Neuronal stem cell (in vitro differentiated cells): ENCODE measurements at places on chromosomes 7 and 10.

GRCh38 chr7:103918631-103919271 is 70.7 kb downstream of the RELN start:
- no peak for DNase-seq

- DNase-seq: no peak
Measured at GRCh38 chr7:76283254-76284159, 19.0 kb upstream of the HSPB1 start.

DNA sequence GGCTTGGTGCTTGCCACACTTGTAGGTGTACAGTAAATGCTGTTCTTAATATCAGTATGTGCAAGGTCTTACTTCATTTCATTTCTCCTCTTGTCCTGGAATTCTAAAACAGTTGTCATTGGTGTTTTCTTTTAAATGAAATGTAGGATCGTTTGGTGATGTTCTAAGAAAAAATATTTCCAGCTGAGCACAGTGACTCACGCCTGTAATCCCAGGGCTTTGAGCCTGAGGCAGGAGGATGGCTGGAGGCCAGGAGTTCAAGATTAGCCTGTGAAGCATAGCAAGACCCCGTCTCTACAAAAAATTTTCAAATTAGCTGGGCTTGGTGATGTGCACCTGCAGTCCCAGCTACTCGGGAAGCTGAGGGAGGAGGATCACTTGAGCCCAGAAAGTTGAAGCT is 32.6 kb upstream of the ELN start:
- DNase-seq: no peak

DNA sequence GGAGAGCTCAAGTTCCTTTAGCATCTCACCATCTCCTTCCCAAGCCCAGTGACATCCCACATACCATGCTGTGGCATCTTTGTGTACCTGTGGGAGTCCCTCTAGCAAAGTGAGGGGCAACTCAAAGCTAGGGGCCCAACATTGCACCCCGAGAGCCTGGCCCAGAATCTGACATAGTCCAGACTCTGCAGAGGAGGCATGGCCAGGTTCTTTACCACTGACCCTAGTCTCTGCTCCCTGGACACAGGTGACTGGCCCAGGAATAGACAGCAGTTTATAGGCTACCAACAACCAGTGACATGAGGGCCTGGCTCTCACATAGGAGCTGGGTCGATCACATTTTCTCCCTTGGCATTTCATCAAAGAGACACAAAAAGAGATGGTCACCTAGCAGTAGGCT is 444.0 kb upstream of the ZMIZ1 start:
- DNase-seq: no peak

DNA sequence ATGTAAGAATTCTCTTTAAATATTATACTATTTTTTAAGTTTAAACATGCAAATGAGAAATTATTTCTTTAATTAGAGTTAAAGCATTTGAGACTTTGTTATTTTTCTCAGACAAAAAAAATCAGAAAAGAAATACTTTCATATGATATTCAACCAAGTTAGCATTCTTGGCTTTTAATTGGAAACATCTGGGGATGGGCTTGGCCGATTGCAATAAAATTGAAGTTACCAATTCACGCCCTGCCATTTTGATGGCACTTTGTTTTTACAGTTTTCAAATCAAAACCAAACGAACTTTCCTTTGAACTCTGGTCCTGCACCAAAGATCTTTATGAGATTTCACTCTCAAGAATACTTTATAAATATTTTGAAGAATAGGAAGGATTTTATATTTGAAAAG is 127.7 kb downstream of the ATE1 start:
- no peak for DNase-seq

DNA sequence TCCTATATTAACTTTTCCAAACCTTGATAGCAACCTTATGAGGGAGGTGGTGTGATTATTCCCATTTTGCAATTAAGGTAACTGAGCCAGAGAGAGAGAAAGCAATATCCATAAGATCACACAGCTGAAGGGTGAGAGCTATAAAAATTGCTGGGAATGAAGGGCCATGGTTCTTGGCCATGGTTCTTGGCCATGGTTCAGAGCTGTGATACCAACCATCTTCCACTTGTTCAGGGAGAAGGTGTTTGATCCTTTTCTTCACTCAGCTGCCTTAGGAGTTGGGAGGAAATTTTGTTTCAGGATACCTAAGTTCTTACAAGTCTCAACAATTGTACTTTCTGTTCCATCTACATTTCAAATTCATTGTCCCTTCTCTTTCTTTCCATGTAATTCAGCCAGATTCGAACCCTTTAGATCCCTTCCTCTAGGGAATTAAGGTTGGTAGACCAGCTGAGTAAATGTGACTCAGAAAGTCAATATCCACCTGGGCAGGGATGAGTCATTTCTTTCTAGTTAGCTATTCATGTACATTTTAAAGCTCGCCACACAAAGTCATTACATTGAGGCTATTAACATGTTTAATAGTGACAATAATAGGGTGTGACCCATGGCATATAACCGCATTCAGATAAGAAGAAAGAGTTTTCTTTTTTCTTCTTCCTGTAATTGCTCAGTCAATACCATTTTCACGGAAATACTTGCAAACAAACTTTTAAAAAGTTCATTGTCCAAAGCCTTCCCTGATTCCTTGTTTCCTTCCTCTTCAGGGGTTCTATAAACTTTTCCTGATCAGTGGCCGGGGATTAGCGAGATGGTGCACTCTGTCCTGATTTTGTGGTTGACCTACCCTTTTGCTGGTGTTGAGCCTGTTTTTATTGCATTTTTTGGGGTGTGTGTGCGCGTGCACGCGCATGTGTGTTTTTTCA is 143.4 kb downstream of the TCF7L2 start:
- DNase-seq: no peak

DNA sequence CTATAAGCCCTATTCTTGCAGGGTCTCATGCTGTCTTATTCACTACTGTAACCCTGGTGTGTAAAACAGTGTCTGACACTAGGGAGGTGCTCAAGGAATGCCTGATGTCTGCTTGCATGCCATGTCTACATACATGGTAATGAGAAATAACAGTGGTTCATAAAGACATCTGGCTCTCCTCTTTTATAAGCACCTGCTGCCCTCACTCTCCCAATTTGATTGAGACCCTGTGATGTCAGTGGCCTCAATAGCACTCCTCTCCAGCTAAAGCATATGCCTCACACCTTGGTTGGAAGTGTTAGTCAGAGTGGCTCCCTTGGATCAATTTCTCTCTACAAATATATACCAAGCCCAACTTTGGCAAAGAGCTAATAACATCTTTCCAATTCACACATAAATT is 30.6 kb downstream of the ANK3 start:
- DNase-seq: no peak

GRCh38 chr10:95262763-95263518 is 27.9 kb downstream of the PDLIM1 start:
- no peak for DNase-seq

DNA sequence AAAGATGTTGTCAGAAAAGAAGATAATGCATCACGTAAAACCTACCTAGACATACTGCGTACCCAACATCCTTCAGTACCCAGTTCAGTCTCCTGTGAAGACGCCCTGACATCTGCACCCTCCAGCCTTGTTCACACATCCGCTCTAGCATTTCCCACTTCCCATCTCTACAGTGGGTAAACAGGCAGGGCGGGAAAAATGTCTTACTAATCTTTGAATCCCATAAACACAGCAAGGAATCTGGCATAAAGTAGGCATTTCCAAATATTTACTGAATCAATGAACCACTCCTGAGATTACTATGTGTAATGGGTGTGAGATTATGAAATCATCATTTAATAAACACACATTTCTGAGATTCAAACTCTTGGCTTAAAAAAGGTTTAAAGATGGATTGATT is 132.8 kb downstream of the GLI3 start:
- DNase-seq: no peak

- DNase-seq: no peak
Measured at GRCh38 chr10:73854310-73854709, 20.0 kb downstream of the CAMK2G start.

GRCh38 chr7:157903710-157904109 is 566.9 kb downstream of the DNAJB6 start:
- no peak for DNase-seq

- no peak for DNase-seq
Measured at GRCh38 chr7:879093-879492, 2.7 kb downstream of the GET4 start.
